SHP77 treated with DMSO at 0.1 percent for 48 hours (cell line): ENCODE measurements at places on chromosomes 4 and X.

DNA sequence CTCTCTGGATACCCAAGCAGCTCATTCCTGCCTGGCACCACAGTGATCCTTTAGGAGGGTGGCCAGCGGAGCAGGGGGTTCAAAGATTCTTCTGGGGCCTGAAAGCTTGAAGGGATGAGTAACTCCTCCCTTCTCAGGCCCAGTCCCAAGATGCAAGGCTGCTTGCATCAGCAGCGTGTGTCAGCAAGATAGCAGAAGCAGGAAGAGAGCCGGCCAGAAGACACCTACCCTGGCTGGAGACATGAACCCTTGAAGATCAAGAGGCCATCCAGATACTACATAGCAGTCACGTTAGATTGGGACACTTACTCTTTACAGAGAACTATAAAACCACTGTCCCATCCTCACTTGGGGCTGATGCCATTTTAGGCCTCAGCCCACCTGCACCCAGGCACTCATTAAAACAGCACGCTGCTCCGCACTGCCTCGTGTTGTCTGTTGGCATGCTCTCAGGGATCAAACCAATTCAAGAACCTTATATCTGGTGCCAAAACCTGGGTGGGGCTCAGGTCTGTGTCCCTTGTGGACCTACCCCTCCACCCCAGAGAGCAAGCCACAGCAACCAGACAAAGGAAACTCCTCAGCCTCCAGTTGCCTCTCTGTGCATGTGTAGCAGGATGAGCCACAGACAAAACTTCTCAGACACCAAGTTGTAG lies 6.5 kb downstream of the UGT2B17 start:
- no peak for DNase-seq

DNA sequence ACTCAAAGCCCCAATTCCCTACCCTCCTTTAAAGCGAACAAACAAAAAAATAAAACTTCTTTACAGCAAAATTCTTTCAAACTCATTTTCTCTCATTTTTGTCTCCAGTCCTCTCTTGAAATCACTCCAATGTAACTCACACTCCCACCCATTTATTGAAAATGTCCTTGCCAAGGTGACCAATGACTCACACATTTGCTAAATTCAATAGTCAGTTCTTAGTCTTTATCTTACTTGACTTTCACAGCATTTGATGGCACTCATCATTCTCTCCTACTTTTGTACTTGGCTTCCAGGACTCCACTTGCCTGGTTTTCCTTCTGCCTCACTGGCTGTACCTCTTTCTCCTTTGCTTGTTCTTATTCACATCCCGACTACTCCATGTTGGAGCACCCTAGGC lies 19.9 kb downstream of the CC2D2A start:
- no peak for DNase-seq

DNA sequence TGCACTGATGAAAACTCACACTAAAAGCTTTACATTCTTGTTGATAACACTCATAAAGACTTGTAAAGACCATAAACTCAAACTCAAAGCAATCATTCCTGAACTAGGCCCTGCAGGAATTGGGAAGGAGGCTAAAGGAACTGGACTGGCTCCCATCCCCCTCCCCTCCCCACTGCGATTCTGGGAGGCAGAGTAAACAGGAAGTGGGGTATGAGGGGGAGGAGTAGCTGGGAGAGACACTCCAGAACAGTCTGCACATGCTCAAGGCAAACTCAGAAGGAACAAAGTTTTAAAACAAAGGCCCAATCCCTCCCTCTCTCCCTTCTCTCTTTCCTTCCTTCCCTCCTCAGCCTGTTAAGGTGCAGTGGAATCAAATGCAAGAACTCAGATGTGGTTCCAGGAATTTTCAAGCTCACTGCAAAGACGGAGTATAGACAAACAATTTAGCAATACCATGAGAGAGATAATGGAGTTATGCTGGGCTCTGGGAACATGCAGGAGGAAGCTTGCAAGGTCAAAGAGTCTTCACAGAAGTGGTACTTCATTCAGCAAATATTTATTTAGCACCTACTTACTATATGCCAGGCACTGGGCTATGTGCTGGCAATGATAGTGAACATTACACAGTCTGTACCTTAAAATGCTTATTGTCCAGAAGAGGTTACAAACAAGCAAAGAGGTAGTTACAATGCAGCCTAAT lies 15.9 kb downstream of the MID1IP1 start:
- DNase-seq: no peak

DNA sequence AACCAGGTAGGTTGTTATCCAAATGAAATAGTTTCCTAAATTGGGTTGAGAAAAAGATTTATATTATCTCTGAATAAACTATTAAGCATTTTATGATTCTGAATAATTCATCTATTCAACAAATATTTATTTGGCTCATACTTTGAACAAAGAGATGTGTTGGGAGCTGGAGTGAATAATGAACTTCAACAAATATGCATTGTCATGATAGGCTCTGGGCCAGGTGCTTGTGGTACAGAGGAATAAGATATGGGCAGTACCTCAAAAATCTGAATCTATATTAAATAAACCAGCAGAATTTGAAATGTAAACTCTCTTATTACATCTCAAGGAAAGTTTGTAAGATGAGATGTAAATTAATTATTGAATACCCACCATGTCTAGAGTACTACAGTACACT lies 75.7 kb upstream of the DCLK2 start:
- DNase-seq: no peak

DNA sequence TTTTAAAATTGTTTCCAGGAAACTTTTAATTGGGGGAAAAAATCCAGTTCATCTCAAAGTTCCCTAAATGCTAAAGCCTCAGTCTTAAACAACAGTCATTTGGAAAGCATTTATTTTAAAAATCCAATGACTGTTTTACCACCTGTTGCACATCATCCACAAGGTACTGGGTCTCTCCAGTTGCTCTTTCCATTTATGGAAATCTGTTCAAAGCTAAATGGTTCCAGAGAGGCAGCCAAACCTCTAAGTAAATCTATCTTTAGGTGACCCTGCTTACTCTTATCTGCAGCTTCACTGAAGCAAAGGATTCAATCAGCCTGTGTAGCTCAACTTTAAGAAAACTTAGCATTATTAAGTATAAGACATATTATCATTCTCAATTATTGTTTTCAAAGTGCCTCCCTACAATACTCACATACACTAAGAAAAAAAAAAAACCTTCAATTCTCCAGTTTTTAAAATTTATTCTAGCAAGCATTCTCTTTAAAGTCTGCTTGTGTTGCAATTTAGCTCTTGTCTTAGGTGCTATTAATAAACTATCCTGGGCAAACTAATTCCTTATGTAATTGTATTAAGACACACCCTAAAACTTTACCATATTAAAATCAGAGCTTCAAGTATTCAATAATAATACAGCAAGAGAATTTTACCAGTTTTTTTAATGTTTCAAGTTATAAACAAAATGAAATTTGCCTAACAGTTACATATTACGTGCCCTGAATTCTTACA lies 60.6 kb downstream of the NOCT start:
- DNase-seq: no peak

GRCh38 chr4:5260121-5260520 lies 208.8 kb downstream of the STK32B start:
- no peak for DNase-seq

DNA sequence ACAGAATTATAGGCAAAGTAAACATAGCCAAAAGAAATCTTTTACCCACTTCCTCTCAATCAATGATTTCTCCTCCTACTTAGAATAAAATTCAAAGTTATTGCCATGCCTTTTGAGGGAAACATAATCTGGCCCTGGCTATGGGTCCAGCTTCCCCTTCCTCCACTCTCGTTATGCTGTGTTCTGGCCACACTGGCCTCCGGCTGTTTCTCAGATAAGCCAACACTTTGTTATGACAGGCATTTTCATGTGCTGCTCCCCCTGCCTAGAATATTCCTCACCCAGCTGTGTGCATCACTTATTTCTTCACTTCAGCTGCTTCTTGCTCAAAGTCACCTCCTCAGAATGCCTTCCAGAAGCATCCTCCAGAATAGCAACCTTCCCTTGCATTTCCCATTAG lies 386.6 kb upstream of the AADAT start:
- no peak for DNase-seq

DNA sequence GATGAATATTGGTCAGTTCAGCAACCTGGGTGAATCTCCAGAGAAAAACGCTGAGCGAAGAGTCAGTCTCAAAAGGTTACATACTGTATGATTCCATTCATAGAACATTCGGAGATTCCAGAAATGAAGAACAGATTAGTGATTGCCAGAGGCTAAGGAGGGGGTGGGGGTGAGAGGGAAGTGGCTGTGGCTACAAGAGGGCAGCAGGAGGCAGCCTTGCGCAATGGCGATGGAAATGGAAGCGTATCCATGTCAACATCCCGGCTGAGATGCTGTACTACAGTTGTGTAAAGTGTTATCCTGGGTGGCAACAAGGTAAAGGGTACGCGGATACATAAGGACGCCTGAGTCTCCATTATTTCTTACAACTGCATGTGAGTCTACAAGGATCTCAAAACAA lies 18.0 kb downstream of the LYAR start:
- DNase-seq: no peak

- DNase-seq: no peak
These were observed 184.5 kb downstream of the CLCN4 start for GRCh38 chrX:10341309-10341708.

DNA sequence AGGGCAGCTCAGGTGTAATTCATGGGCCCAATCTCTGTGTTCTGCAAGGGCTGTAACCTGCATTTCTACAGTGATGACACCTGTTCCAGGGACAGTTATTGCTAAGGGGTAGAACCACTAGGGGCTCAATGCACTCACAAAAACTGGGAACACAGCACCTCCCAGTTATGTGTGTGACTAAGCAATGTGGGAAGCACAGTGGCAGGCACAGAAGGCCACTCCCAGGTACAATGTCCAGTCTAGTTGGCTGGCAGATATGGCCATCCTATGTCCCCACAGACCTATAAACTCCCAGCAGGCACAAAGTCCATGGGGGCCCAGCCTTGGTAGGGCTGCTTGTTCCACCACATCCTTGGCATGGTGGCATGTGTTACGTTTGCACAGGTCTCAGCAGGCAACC lies 25.7 kb downstream of the CXCL13 start:
- no peak for DNase-seq

DNA sequence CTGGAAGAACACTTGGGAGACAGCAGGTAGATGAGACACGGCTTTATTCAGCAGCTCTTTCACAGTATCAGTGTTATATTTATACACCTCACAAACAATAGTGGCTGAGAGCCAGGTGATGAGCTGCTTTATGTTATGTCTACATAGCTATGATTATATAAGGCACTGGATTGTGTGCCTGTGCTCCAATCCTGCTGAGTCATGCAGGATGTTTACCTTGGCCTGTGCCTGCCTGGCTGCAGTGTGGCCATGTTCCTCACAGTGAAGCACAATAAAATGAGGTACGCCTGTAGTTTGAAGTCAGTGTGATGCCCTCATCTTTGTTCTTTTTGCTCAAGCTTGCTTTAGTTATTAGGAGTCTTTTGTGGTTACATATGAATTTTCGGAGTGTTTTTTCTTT lies 31.3 kb downstream of the CXCL13 start:
- DNase-seq: peak; percentile 88

GRCh38 chr4:14254252-14254651 lies 626.7 kb upstream of the BOD1L1 start:
- DNase-seq: no peak

DNA sequence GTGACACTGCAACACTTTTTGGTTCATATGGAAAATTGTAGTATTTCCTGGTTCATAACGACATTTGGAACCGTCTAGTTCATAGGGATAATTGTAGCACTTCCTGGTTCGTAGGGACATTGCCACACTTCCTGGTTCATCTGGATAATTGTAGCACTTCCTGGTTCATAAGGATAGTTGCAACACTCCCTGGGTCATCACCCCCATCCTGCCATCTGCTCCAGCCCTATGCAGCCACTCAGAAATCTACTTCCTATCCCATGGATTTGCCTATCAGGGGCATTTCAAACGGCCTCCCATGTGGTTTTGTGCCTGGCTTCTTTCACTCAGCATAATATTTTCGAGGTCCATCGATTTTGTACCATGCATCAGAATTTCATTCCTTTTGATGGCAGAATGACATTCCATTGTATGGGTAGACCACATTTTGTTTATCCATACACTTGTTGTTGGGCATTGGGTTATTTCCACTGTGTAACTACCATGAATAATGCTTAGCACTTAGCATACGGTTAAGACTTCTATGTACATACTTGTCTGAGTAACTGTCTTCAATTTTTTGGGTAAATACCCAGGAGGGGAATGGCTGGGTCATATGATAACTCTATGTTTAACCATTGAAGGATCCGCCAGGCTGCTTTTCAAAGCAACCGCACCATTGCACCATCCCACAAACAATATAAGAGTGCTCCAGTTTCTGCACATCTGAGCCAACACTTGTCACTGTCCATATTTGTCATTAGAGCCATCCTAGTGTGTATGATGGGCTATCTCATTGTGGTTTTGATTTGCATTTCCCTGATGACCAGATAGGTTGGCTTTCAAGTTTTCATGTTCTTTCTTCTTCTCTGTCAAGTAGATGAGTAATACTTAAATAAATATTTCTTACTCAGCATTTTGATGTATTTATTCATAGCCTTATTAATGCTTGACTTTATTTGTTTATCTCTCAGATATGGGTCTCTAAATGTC lies 58.3 kb upstream of the CD99 start:
- DNase-seq: no peak

DNA sequence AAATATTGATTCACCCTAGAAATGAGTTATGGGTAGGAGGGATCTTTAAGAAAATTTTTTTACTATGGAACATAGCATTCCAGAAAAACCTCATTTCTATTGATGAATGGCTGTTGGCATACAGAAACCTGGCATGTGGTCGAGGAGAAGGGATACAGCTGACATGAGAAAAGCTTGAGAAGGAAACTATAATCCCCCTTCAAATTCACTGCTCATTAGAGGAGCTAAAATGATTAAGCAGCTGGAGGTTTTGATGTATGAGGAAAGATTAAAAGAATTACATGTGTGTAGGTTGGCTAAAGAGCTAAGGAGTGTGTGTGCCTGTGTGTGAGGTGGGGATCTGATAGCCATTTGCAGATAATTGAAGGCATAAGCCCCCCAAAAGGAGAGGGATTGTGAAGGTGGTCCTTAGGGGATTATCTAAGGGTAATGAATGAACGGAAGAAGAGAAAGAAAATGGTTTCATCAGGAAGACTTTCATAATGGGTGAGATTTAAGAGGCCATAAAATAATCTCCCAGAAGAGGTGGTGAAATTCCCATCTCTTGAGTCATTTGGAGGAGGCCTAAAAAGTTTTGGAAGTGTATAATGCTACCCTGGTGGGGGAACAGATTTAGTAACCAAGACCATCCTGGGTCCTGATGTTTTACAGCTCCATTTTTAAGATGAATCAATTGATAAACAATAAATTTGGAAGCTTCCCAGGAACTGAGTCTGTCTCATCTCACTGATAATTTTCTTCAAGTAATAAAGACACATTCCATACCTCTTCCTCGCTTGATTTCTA lies 272.0 kb upstream of the HAND2 start:
- no peak for DNase-seq

DNA sequence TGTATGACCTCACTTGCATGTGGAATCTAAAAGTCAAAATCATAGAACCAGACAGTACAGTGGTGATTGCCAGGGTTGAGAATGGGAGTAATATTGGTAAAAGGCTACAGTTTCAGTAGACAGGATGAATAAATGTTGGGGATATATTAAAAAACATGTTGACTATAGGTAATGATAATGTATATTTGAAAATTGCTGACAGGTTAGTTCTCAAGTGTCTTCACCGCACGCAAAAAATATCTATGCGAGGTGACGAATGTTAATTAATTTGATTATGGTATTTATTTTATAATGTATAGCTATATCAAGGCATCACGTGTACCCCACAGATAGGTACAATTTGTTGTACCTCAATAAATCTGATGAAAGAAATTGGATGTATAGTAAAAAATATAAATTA lies 909.6 kb upstream of the NDST4 start:
- no peak for DNase-seq

- DNase-seq: no peak
These were observed 977.8 kb downstream of the FSTL5 start for GRCh38 chr4:161186012-161186411.

GRCh38 chr4:106299977-106300376 lies 16.0 kb downstream of the TBCK start:
- no peak for DNase-seq
